ENCODE measurements at places on chromosomes 16 and 17. TPM values are rescaled to one million over a fixed set of nuclear protein-coding genes. Genes with fewer than 3 reads are reported as not detected.

KRT33A gene
- polyA plus RNA-seq: not detected

GRCh38 chr16:81752225-81752875, 26.7 kb upstream of the PLCG2 start:
- no peak for DNase-seq

- DNase-seq: no peak
These were observed 178.7 kb downstream of the GRIN2A start for GRCh38 chr16:10003486-10003885.

- DNase-seq: no peak
These were observed 1.6 kb upstream of the FMNL1 start for GRCh38 chr17:45220079-45220478.
